ENCODE measurements at places on chromosomes 3 and 15. TPM values are rescaled to one million over a fixed set of nuclear protein-coding genes. Genes with fewer than 3 reads are reported as not detected.

The ASB14 gene
- polyA plus RNA-seq: 0.47 TPM

The BSN gene
- 1.8 TPM for polyA plus RNA-seq

GRCh38 chr3:156400062-156400461, 154.9 kb downstream of the SSR3 start:
- no peak for DNase-seq

DNA sequence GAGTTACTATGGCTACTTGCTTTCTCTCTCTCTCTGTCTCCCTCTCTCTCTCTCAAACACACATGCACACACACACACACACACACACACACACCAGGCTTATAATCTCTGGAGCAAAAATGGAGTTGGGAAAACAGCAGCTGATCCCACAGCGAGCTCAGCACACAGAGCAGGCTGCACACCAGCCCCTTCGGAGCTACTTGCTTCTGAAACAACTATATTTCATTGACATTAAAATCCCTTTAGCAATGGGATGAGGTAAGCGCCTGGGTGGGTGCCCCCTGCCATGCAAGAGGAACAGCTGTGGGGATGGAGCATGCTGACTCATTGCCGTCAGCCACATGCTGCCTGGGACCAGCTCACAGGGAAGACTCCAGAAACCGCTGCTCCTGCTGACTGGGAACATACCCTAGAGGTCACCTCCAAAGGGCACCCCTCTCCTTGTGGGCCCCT, 45.7 kb downstream of the B3GNT5 start:
- DNase-seq: no peak

GRCh38 chr3:83890039-83890762, 1068.6 kb upstream of the CADM2 start:
- DNase-seq: no peak

DNA sequence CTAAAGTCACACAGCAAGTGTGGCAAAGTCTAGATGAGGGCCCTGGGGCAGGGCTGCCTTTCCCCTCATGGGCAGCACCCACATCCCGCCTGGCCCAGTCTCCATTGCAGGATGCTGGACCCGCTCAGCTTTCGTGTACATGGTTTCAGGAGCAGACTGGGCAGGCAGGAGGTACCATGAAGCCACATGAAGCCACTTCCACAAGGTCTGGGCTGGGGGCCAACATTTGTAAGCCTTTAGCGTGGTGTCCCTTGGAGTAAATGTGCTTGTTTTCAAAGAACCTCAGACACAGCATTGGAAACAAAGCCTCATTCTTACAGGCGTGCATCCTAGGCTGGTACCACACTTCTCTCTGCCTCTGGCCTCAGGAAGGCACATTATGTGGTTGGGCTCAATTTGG, 34.5 kb downstream of the UMPS start:
- no peak for DNase-seq

DNA sequence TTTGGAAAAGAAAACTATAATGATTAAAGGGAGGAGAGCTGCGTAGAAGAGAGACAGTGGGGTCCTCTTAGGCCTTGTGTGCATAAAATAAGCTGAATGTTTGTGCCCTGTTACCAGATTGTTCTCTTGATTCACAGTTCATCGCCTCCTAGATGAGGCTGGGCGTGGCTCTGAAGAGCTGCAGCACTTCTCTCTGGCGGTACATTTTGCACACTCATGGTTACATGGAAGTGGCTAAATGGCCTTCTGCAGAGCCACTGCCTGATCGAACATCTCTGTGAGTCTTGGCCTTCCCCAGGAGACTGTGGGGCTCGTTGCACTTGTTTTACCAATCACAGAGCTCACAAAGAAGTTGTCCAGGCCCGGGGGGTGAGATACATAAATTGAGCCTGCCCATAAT, 208.8 kb downstream of the GABRG3 start:
- no peak for DNase-seq

GRCh38 chr15:63218100-63218808, 28.8 kb downstream of the RAB8B start:
- DNase-seq: no peak

DNA sequence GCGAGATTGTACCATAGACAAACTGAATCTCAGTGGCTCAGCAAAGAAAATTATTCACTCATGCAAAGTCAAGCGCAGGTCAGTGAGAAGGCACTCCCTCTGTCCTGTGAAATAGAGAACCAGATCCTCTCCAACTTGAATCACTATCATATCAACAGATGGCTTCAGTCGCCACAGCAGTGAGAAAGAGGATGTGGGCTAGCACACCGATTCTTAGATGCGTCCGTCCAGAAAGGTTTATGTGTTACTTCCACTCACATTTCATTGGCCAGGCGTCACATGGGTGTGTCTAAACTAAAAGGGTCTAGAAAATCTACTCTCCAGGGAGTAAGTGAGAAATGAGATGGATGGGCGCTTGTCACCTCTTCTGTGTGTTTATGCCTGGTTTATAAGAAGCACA, 141.6 kb upstream of the KBTBD8 start:
- DNase-seq: no peak

- DNase-seq: no peak
Observed at GRCh38 chr15:92770641-92771040, 115.1 kb upstream of the FAM174B start.

Measured in right renal pelvis (tissue), 4 donors.